ENCODE measurements at places on chromosomes 7 and 10. TPM values are rescaled to one million over a fixed set of nuclear protein-coding genes. Genes with fewer than 3 reads are reported as not detected.

GRCh38 chr7:46534664-46535588 is 613.9 kb upstream of the IGFBP3 start:
- H3K36me3 ChIP-seq: no peaks in the 10 kb centered on the region
- no peak overlapping the region for H3K4me3 ChIP-seq
- no peaks in the 10 kb centered on the region for H3K27me3 ChIP-seq
- H3K27ac ChIP-seq: no peak overlapping the region
- 0 out of 2 replicates have a peak, but pooled peaks cover 6% of the 10 kb centered on the region for H3K4me1 ChIP-seq
- DNase-seq: peak; percentile 9

- no peak overlapping the region for H3K27ac ChIP-seq
- DNase-seq: no peak
- no peaks in the 10 kb centered on the region for H3K27me3 ChIP-seq
- H3K36me3 ChIP-seq: no peaks in the 10 kb centered on the region
Observed at GRCh38 chr7:120842121-120842621, 15.8 kb downstream of the TSPAN12 start.

DNA sequence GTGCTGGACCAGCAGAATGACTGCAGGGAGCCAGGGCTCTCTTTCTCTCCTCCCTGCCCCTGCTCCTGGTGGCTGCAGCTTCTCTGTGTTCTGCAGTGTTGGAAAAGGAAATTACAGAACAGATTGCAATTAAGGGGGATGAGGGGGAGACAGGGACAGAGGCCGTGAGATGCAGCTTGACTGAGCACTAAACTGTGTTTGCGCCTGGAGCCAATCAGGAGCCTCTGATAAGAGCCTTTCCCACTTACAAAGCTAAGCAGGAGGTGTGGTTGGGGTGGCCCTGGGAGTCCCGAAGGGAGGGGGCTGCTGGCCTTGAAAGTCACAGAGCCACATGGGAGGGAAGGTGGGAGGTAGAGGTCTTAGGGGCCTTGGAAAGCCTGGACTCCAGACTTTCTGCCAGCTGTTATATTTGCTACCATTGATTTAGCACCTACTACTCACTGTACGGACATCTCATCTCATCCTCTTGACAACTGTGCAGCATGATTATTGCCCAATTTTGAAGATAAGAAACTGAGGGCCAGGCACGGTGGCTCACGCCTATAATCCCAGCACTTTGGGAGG is 26.7 kb downstream of the TRIM8 start:
- no peaks in the 10 kb centered on the region for H3K27me3 ChIP-seq
- peaks cover 32% of the 10 kb centered on the region for H3K4me1 ChIP-seq
- H3K36me3 ChIP-seq: no peaks in the 10 kb centered on the region
- DNase-seq: no peak
- no peak overlapping the region for H3K4me3 ChIP-seq
- no peak overlapping the region for H3K27ac ChIP-seq

RNF148 gene
- polyA plus RNA-seq: not detected
